ENCODE measurements at places on chromosomes 13 and 19. TPM values are rescaled to one million over a fixed set of nuclear protein-coding genes. Genes with fewer than 3 reads are reported as not detected.

The BRCA2 gene
- 0.60 TPM for total RNA-seq

The ZNF793 gene
- total RNA-seq = 10.8 TPM

- no peak for DNase-seq
Observed at GRCh38 chr19:48873476-48874302, 1.5 kb downstream of the PPP1R15A start.

The EFNB2 gene
- 12.9 TPM for total RNA-seq

The KCNJ14 gene
- total RNA-seq = 1.0 TPM

DNA sequence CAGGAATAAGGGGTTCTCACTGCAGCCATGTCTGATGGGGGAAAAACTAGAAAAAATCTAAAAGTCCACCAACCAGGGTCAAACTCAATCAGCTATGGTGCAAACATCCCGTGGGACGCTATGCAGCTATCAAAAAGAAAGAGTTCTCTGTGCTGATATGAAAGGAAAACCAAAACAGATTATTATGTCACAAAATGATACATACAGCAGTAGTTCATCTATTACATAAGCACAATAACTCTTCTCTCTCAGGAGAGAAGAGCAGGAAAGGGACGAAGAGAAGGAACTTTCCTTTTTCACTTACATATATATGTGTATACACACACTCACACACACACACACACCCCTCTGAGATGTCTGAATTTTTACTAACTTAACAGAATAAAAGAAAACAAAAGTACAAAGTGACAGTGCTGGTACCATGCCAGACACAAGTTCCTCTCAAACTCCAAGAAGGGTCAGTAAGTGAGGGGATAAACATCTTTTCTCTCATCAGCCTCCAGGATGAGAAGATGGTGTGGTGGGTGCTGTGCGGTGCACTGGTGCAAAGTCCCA is 2.9 kb upstream of the FKRP start:
- DNase-seq = no peak

The RETN gene
- not detected for total RNA-seq

The ZNF497 gene
- total RNA-seq = 3.5 TPM

- DNase-seq = no peak
Observed at GRCh38 chr13:63421123-63421522, 2005.5 kb upstream of the PCDH20 start.

GRCh38 chr13:31121379-31122140 is 40.1 kb downstream of the HSPH1 start:
- DNase-seq = no peak

DNA sequence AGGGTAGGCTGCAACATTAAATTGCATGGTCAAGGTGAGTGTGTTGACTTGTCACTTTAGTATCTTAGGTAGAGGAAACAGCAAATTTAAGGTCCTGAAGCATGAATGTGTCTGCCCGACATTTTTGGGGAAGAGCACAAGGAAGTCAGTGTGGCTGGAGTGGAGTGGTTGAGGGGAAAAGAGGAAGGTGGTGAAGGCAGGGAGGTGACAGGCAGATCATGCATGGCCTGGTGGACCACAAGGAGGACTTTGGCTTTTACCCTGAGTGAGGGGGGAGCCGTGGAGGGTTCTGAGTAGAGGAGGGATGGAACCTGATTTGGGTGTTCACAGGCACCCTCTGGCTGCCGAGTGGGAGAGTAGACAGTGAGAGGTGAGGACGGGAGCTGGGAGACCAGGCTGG is 168.0 kb downstream of the IER2 start:
- DNase-seq = no peak

The JSRP1 gene
- total RNA-seq = 0.17 TPM

DNA sequence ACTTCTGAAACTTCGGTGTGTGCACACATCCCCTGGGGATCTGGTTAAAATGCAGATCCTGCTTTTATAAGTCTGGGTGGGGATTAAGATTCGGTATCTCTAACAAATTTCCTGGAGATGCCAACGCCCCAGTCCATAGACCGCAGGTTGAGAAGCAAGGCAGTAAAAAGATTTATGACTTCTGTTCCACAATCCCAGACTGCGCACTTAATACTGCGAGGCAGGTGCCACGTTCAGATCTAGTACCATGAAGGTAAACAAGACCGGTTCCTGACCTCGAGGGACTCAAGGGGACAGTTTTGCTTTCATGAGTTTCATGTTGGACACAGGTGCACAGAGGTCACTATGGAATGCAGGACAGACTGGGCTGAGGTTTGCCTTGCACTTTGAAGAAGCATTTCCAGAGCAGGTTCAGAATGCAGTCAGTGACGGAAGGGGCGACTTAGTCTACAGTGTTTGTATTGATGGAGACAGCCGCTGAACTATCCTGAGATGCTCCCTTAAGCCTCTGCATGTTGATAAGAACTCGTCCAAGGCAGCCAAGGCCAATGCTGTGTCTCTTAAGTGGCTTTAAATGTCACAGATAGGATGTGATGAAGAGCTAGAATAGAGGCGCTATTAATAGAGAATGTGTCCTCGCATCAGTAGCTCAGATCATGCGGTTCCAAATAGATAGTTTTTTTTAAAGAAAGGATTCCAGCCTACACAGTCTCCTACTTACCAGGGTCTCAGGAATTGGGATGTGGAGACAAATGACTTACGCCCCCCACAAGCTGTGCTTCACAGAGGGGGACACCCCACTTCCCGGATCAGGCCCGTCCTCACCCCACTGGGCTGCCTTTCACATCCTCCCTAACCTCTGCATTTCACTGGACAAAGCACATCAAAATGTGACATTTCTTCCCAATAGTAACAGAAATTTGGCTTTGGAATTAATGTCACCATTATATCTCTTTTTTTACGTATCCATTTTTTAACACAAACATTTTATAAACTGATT is 97.1 kb upstream of the IRS2 start:
- DNase-seq = no peak

DNA sequence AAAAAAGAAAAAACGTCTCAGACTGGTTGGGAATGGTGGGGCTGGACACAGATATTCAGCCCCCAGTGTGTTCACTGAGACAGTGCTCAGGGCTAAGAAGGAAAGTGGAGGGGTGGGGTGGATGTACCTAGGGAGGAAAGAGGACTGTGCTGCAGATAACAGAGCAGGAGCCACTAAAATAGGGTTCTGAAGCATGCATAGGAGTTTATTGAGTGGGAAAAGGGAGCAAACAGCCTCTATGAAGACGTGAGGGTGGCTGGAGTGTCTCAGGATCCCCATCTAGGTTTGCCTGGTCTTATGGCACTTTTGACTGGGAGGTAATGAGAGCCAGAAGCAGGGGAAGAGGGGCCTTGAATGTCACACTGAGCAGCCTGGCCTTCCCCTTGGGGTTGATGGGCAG is 3.4 kb downstream of the MEGF8 start:
- no peak for DNase-seq

GRCh38 chr19:41802770-41803169 is 6.4 kb downstream of the CEACAM3 start:
- no peak for DNase-seq

GRCh38 chr13:64078025-64078424 is 2662.4 kb upstream of the PCDH20 start:
- DNase-seq = no peak

DNA sequence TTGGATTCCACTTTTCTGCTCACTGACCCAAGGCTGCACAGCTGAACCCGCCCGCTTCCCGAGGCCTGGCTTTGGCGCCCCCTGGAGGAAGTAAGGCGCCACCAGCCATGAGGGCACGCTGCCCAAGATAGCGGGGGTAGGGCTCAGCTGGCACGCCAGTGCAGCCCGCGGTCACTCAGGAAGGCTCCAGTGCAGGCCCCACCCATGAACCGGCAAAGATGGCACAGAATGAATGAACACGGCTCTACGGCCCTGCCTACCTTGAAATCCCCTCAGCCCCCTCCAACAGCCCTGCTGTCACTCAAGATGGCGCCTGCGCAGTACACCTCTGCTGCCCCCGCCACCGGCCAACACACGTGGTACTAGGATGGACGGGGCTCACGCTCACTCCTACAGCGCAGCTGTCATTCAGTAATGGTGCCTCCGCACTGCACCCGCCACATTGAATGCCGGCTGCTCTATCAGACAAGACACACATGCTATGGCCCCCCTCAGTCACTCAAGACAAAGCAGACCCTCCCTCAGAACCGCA is 3.0 kb downstream of the PEG3 start:
- peak; percentile 79 for DNase-seq

DNA sequence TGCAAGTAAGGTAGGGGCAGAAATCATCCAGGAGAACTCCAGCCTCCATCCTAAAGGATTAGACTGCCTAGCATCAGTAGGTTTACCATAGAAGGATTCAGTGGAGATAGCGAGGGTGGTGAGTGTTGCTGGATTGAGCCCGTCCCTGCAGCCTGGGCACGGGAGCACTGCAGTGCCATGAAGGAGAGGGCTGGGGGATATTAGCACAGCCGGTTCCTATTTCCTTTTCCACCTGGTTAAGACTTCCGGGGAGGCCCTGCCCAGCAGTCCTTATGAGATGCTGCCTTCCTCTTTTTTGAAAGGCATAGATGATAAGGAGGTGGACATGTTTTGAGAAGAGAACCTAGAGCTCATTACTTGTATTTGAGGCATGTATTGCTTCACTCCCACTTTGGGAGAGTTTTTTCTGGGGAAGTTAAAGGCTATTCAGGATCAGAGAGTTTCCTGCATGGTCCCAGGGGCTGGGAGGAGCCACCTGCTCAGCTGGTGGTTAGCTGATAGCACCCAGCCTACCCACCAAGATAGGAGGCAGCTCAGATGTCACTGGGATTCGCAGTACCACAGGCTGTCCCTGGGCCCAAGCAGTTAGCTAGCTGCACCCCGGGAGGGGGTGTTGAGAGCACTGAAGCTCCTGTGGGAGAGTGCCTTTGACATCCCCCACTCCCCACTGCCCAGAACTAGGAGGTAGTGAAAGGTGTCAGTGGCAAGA is 17.2 kb downstream of the ACTN4 start:
- no peak for DNase-seq

DNA sequence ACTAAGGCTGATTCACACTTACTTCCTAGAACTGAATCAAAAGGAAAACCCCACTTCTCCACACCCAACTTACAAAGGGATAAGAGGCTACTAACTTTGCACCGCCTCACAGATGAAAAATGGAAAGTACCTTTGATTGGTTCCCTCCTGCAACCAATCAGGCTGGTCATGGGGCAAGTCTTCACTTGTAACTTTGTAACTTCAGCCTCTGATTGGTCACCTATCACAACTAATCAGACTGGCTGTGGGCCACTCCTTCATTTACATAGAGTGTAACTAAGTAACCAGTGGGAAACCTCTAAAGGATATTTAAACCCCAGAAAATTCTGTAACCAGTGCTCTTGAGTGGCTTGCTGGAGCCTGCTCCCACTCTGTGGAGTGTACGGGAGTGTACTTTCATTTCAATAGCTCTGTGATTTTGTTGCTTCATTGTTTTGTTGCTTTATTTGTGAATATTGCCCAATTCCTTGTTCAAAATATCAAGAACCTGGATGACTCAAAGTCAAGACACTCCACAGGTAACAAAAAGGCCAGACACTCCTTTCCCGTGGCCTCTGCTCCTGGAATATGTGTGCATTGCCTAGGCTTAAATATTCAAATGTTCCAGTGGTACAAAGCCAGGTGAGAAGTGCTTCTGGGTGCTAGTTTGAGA is 50.5 kb downstream of the RFC3 start:
- DNase-seq = no peak
